Myocyte (in vitro differentiated cells): ENCODE measurements at places on chromosomes 5 and 9. TPM values are rescaled to one million over a fixed set of nuclear protein-coding genes. Genes with fewer than 3 reads are reported as not detected.

DNA sequence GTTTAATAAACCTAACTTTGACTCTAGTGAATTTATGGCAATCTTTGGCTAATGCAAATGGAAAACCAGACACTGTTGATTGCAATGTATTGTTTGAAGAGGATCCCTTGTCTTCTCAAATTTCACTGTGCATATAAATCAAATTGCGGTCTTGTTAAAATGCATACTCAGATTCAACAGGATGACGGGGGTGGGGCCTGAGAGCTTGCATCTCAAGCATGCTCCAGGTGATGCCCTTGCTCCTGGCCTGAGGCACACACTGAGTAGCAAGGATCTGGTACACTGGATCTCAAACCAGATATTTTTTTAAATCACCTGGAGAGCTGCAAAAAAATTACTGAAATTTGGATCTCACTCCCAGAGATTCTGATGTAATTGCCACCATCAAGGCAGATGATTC is 463.7 kb downstream of the DNAH5 start:
- no peak for DNase-seq

DNA sequence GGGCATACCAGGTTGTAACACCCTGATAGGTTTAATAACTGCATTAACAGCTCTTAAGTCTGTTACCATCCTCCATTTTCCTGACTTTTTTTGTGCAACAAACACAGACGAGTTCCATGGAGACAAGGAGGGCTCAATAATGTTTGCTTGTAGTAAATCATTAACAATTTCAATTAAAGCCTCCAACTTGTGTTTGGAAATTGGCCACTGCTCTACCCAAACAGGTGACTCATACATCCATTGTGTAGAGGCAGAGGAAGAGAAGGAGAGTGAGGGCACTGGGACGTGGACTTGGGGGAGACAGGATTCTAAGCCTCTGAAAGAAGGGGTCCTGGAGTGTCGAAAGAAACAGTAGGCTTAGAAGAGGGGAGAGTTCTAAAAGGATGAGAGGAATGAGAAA is 213.6 kb upstream of the KCNN2 start:
- DNase-seq = no peak

DNA sequence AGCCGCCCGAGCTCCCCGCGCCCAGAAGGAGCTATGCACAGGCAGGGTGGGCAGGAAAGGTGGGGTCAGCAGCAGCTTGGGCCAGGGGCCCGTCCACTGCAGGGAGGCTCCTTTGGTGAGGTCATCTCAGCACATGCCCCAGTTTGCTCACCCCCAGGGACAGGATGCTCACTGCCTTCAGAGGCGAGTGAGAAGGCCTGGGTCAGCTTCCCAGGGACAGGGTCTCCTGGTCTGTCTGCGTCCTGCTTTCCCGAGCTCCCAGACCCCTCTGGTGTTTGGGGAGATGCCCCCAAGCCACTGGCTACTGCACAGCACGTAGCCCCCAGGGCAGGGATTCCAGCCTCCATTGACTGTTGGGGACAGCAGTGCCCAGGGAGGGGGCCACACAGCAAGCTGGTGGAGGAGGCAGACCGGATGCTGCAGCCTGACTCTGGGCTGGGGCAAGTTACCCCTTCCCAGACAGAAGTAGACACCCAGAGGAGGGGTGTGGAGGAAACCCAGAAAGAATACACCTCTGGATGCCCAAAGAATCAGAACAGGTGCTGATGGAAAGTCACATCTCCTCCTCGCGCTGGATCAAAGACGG is 581 bp upstream of the SARDH start:
- no peak for DNase-seq

DNA sequence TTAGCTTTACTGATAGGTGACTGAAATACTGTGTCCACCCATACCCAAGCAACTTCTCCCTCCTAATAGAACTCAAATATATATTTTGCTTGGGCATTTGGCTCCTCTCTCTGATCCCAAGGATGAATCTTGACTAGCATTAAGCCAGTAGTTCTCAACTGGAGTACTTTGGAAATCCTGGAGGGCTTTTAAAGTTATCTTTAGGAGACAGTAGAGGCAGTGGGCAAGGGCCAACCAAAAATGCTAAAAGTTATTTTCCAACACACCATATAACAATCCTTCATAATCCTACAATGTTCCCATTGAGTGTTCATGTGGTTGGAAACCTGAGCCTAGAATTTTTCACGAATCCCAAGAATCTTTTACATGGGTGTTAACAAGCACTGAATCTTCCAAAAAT is 11.1 kb upstream of the ETF1 start:
- no peak for DNase-seq

DNA sequence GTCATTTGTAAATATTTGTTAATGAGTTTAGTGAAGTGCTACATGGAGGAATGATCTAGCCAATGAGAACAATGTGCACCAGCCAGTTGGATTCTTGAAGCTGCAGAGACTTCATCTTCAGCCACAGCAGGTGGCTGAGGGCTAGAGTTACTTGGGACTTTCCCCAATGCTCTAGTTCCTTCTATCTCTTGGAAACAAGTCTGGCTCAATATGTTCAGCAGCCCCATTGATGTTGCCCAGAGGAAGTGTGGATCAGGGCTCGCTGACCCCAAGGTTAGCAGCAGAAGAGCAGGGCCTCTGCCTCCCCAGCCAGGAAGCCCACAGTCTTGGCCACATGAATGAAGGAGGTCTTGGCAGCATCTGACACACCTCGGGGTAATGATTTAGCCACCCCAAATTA is 117.5 kb downstream of the SLC1A3 start:
- peak; percentile 66 for DNase-seq

DNA sequence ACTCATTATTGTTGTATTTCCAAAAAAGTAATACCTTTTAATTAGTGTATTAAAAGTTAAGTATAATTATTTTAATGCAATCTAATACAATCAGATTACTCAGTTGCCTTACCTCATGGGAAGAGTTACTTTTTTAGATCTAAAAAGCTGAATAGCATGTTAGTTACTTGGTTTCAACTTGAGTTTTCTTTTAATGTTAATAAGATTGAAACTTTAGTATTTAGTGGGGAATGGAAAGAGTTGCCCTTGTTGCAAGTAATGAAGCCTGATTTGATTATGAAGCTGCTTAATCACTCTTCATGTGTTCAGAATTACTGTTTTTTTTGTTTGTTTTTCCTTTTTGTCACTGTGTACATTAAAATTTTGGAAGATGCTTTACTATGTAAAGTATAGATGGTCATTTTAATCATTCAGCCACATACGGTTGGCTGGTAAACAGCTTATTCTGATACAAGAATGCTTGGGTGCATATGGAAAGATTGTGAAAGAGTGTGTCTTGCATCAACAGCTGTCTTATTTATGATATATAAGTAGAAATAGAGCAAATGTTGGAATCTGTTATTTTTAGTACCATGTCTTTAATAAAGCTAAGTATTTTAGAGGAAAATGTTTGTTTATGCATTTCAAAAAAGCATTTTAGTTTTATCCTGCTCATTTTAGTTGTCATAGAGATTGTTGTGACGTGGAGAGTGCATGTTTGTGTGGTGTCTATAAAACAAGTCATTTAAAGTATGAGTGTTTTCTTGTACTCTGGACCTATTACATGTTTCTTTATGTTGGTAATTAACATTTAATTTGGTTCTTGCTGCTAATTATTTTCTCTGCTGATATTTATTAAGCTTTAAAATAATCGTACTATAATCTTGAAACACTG is 36.4 kb downstream of the SREK1 start:
- no peak for DNase-seq

DNA sequence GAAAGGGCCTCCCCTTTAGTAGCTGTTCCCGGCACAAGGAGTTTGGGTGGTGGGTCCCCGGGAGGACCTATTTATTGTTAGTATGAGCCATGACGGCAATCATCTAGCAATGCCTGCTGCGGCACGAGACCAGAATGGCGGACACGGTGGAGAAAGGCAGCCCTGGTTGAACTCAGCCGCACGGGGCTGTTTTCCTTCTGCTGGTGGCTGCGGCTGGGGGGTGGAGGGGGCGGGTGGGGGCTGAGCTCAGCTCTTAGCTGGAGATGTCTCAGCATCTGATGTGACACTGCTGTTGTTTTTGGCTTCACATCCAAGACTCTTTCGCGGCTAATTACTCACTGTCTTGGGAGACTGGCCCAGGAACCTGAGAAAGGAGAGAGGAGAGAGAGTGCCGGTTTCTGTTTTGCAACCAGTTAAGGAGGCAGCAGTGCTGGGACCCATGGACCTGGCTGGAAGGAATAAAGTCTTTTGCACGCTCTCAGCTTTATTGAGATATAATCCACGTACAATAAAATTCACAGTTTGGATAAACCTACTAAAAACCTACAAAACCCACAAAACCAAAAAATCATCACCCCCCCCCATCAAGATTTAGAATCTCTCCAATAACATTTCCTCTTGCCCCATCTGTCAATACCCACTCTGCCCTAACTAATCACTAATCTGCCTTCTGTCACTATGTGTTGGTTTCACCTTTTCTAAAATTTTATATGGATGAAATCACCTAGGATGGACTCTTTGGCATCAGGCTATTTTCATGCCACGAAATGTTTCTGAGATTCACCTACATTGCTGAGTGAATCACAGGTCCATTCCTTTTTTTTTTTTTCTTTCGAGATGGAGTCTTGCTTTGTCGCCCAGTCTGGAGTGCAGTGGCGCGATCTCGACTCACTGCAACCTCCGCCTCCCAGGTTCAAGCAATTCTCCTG is 81.8 kb upstream of the NEURL1B start:
- peak; percentile 74 for DNase-seq

The TAS2R1 gene
- not detected in 2 replicates for total RNA-seq

DNA sequence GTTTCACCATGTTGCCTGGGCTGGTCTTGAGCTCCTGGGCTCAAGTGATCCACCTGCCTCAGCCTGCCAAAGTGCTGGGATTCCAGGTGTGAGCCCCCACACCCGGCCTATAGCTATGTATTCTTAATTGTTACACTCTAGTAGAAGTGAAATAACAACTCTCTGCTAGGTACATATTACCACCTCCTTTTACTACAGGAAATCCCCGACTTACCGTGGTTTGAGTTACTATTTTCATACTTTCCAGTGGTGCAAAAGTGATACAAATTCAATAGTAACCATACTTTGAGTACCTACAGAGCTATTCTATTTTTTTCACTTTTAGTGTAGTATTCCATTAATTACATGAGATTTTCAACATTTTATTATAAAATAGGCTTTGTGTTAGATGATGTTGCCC is 719 bp downstream of the ARL14EPL start:
- no peak for DNase-seq

- DNase-seq = no peak
Observed at GRCh38 chr5:8700671-8701070, 831.7 kb downstream of the MTRR start.

- DNase-seq = peak; percentile 22
Observed at GRCh38 chr5:137492331-137492730, 6.8 kb downstream of the SPOCK1 start.

- DNase-seq = no peak
Observed at GRCh38 chr9:122393284-122393983, 22.6 kb downstream of the PTGS1 start.

GRCh38 chr5:126745259-126745992 is 31.5 kb upstream of the LMNB1 start:
- no peak for DNase-seq

GRCh38 chr9:83699615-83700014 is 8.1 kb downstream of the UBQLN1 start:
- no peak for DNase-seq

The PTPDC1 gene
- total RNA-seq = 12.8 and 15.7 TPM in 2 replicates

- DNase-seq = no peak
Observed at GRCh38 chr9:126169736-126170135, 156.9 kb upstream of the MVB12B start.

The ANKRD20A1 gene
- not detected in 2 replicates for total RNA-seq

The PRSS3 gene
- total RNA-seq = not detected in 2 replicates

The TMOD1 gene
- 48.8 and 60.3 TPM in 2 replicates for total RNA-seq

The JAKMIP2 gene
- total RNA-seq = not detected in 2 replicates

- DNase-seq = no peak
Observed at GRCh38 chr5:146716636-146717035, 161.9 kb downstream of the PPP2R2B start.

The OGN gene
- not detected in 2 replicates for total RNA-seq
